Natural killer cell treated with Interleukin-12 subunit alpha and Interleukin-12 subunit beta and Interleukin-15 and Interleukin-18, amount 100 ng/mL, for 72 hours (primary cell): ENCODE measurements at places on chromosomes 7 and 10.

- DNase-seq = no peak
Measured at GRCh38 chr10:79136236-79137005, 67.7 kb downstream of the ZMIZ1 start.

- no peak for DNase-seq
Measured at GRCh38 chr7:149741629-149742028, 31.8 kb downstream of the ZNF467 start.

GRCh38 chr10:94260455-94260854 lies 102.3 kb downstream of the NOC3L start:
- DNase-seq = no peak

DNA sequence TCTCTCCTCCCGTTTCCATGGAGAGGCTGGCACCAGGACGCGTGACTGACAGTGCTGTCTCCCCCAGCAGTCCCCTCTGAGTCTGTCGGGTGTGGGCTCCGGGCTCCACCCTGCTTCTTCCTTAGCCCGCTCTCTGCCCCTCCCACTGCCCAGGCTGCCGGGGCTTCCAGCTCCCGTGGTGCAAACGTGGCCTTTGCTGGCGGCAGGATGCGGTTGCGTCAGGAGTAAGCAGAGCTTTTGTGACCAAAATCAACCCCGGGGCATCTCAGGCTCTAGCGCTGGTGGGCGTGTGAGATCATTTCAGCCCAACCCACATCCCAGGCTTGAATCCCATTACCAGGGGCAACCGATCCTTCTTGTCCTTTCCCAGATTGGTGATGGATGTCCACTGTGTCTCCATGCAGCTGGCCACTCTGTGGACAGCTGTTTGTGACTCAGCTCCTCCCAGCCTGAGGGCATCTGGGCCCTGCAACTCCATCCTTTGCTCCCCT lies 28.2 kb downstream of the PTPRE start:
- DNase-seq = peak; percentile 6

DNA sequence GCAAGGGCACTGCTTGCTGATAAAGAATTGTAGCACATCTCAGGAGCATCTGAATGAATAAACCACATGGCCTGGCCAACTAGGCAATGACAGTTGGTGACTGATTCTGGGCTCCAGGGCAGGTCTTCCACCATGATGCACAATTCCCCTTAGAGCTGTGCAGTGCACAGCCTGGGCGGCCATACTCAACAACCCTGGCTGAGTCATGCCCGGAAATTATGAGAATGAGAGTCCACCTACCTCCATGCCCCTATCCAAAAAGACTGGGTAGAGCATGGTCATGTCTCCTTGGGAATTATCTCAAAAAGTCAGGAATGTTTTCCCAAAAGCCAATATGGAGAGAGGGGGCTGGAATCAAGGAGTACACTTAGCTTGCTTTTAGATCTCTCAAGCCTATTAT lies 425.6 kb downstream of the PLXNA4 start:
- DNase-seq = no peak

DNA sequence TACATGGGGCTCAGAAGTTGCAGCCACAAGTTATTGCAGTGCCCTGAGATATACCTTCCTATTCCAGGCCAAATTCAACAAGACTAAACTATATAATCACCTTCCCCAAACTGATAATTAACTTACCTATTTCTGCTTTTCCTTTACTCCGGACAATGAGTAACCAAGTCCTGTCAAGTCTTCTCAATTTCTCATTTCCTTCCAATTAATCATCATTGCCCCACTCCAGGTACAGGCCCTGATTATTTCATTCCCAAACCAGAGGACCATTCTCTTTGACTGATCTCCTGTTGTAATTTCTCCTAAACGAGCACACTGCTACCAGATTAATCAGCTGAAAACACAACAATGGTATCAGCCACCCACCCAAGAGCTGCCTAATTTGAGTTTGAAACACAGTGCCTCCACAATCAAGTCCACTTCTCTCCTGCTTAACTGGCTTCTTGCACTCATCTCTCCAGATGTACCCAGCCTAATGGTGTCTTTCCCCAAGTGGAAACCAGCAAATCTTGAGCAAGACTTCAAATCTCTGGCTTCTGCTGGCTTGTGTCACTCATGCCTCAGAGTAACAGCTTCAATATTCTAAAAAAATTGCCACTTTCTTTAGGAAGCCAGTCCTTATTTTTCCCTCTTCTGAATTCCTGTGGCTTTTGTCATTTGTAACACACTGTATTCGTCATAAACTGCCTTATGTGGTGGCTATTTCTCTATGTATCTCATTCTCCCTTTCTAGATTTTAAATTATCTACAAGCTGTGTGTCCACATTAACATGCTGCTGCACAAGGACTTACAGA lies 89.1 kb downstream of the CDK6 start:
- no peak for DNase-seq

DNA sequence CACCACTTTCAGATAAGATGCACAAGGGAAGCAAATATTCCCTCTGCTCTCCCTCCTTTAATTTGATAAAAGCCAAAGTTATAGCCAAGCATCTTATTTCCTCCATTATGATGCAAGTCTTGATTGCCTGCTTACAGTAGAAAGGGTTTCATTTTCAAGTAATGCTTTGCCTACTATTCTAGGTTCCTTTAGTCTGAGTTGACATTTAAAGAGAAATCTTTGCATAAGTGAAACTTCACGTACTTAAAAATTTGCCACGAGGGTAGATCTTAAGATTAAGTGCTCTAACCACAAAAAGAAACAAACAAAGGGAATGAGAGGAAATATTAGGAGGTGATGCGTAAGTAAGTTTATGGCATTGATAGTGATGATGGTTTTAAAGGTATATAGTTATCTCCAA lies 78.1 kb upstream of the VWDE start:
- no peak for DNase-seq

GRCh38 chr7:696426-696811 lies 30.1 kb upstream of the DNAAF5 start:
- no peak for DNase-seq

GRCh38 chr7:84194484-84195271 lies at the start of gene SEMA3A:
TSS of gene SEMA3A (minus strand) at chr7:84194789. CDS start at chr7:84194586, 203 bp downstream.
- DNase-seq = no peak

GRCh38 chr7:27088002-27088922 lies 7.5 kb downstream of the HOXA1 start:
- no peak for DNase-seq

GRCh38 chr7:140435252-140435895 lies 31.5 kb downstream of the RAB19 start:
- no peak for DNase-seq

DNA sequence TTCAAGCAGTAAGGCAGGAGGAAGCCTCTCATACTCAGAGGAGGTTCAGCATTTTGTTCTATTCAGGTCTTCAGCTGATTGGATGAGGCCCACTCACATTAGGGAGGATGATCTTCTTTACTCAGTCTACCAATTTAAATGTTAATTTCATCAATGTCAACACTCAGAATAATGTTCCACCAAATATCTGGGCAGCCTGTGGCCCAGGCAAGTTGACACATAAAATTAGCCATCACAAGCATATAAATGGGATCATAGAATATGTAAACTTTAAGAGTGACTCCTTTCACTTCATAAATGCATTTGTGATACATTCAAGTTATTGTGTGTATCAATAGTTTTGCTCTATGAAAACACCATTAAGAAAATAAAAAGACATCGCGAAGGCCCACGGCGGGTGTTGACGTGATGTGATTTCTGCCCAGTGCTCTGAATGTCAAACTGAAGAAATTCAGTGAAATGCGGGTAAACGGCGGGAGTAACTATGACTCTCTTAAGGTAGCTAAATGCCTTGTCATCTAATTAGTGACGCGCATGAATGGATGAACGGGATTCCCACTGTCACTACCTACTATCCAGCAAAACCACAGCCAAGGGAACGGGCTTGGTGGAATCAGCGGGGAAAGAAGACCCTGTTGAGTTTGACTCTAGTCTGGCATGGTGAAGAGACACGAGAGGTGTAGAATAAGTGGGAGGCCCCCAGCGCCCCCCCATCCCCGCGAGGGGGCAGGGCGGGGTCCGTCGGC lies 536.1 kb upstream of the AUTS2 start:
- DNase-seq = no peak

DNA sequence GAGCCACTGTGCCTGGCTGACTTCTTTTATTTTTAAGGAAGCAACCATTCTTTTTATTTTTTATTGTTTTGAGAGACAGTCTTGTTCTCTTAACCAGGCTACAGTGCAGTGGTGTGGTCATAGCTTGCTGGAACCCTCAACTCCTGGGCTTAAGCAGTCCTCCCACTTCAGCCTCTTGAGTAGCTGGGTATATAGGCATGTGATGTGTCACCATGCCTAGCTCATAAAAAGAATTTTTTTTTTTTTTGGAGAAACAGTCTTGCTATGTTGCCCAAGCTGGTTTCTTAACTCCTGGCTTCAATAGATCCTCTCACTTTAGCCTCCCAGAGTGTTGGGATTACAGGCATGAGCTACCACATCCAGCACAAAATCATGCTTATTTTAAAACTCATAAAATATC lies 5.8 kb downstream of the MCU start:
- DNase-seq = no peak

DNA sequence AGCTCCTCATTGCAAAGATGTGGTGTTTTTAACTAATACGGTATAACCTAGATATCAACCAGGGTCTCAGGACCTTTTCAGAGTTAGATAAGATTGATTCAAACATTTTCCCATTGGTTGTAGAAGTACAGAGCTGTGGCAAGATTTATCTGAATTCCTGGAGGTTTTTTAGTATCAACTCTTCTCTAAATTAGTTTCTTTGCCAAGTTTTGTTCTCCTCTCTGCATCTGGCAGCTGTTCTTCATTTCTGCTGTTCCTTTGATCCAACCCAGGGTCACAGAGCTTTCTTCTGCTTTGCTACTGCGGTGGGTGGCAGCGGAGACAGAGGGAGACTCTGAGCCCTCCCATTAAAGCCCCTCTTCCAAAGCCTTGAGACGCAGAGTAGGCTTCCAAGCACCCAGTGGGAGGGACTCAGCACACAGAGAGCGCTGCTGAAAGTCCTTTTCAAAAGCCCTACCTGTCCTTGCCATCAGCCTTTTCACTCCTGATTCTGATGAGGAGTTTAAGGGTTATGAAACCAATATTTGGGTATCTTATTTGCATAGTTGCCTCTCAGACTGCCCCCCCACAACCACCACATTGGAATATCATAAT lies 146.3 kb upstream of the EEPD1 start:
- DNase-seq = no peak

DNA sequence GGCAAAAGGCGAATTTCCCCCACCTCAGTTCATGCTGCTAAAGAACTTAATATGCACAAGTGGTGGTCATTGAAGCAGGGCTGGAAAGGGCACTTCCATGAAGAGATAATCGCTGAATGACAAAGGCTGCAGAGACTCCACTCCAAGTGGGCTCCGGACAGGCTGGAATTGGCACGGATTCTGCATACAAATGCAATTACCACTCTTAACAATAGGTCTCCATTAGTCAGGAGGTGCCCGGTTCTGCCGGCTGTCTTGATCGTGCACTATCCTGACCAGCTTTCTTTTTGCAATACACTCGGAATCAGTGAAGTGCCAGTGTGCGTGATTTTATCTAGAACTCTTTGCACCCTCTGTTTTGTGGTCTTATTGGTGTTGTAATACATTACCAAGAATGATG lies 49.7 kb downstream of the INSYN2A start:
- no peak for DNase-seq

DNA sequence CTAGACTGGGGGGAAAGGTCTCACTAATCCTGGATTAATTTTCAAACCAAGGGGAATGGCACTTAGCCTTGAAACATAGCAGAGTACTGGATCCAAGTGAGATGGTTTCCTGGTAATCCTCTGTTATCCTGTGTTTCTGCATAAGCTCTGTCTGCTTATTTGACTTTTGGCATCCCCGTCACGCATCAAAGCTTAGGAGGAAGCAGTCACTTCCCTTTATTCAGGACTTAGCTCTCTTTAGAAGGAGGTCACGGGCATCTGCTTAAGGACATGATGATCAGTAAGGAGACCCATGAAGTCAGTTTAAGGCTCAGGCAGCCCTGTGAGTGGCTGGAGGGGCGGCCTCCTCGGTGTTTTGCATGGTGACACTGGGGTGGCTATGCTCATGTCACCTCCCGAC lies 30.0 kb downstream of the TSPAN15 start:
- DNase-seq = no peak

- no peak for DNase-seq
Measured at GRCh38 chr10:77866598-77866997, 60.0 kb downstream of the DLG5 start.

GRCh38 chr7:94405506-94405905 lies 10.8 kb downstream of the COL1A2 start:
- no peak for DNase-seq

- DNase-seq = no peak
Measured at GRCh38 chr10:60480865-60481563, 91.3 kb upstream of the ANK3 start.

DNA sequence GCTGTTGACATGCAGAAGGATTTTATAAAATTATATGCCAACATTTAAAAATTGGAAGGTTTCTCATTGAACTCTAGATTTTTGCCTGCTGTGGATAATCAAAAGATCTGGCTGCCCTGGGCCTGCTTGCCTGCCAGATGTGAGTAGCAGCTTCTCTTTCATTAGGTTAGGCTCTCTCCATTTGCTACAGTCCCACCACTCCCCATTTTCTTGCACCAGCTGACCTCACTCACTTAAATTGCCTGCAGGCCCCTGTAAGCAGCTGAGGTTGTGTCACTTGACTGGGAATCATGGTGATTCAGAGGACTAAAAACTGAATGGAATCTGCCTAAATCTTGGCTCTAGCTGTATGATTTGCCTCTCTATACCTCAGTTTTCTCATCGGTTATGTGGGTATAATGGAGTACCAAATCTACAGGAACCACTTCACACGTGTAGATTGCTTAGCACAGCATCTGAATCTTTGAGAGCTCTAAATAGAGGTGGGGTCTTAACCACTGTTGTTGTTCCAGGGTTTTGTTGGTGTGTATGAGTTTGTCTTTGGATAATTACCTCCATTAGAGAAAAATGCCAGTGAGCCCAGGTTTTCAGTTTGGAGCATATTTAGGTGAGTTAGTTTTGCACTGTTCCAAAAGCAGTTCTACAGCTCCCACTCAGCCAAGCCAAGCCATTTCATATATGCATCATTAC lies 18.6 kb upstream of the RAPGEF5 start:
- DNase-seq = no peak

DNA sequence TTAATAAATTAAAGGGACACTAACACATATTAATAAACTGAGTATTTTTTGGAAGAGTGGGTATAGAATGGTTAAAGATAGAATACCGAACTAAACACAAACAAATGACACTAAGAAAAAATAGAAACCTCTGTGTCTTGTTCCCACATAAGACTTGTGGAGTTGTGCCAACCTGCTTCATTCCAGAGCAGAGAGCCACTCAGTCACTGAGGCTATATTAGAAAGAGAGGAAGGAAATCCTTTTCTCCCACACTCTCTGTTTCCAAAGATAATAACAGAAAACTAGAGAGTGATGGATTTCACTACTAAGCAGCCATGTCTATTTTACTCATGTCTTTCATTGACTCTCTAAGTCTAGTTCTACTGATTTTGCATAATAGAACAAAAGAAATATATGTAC lies 26.0 kb downstream of the CTNNA3 start:
- no peak for DNase-seq

GRCh38 chr10:125291836-125292235 lies 131.5 kb upstream of the CTBP2 start:
- no peak for DNase-seq

- DNase-seq = no peak
Measured at GRCh38 chr7:90980545-90980944, 283.7 kb upstream of the FZD1 start.

GRCh38 chr10:52775132-52775647 lies 2.6 kb upstream of the MBL2 start:
- no peak for DNase-seq
